ENCODE measurements at places on chromosomes 12 and 14.

- DNase-seq: no peak
These were observed 1.7 kb downstream of the DYNLL1 start for GRCh38 chr12:120497524-120498150.

- no peak for DNase-seq
These were observed 618 bp downstream of the RBP5 start for GRCh38 chr12:7127916-7128626.

- DNase-seq: peak; percentile 12
These were observed 60.6 kb upstream of the TCL1A start for GRCh38 chr14:95774265-95775160.

DNA sequence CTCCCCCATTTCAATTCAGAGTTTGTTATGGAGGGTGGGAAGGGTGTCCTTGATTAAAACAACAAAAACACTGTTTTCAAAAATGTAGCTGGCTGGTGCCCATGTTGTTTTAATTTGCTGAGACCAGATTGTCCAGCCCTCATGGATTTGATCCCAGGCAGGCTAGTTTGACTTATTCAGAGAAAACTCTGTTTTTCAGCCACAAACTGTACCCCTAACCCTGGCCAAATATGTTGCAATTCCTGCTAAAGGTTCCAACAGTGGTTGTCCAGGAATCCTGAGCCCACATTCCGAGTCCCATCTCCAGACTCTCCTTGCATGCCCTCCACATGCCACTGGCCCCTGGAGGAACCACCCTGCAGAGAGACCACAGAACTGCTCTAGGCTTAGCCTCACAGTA lies 36.0 kb downstream of the MAP1LC3B2 start:
- DNase-seq: no peak

GRCh38 chr14:104367866-104368750 lies 211.5 kb upstream of the C14orf180 start:
- DNase-seq: no peak

GRCh38 chr12:132513070-132513398 lies 23.1 kb downstream of the FBRSL1 start:
- DNase-seq: no peak

DNA sequence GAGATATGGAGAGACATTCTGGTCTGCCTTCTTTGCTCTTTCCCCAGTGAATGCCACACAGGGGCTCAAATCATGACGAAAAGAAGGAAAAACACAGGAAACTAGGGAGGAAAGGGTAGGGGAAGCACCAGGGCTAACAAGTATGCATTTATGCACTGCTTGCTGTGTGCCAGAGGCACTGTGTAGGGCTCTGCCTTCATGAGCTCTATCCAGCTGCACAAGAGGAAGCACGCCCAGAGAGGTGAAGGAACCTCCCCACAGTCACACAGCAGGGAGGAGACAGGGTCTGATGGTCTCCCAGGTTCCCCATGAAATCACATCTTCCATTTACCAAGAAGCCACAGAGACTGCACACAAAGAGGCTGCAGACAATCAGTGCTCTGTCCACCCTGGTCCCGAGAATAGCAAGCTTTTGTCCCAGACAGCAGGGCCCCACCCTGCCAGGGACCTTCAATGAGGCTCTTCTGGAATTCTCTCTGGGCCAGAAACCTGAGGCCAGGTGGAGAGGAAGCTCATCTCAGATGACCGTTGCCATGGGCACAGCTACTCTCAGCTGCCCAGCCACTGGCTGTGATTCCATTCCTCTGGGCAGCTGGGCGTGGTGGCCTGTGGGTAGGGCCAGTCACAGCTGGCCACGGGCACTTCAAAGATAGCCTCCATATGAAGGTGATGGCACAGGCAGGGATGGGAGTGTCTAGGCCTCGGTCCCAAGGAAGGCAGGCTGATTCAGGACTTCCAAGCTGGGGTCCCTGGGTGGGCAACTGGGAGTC lies 7.3 kb upstream of the TRPV4 start:
- DNase-seq: no peak

DNA sequence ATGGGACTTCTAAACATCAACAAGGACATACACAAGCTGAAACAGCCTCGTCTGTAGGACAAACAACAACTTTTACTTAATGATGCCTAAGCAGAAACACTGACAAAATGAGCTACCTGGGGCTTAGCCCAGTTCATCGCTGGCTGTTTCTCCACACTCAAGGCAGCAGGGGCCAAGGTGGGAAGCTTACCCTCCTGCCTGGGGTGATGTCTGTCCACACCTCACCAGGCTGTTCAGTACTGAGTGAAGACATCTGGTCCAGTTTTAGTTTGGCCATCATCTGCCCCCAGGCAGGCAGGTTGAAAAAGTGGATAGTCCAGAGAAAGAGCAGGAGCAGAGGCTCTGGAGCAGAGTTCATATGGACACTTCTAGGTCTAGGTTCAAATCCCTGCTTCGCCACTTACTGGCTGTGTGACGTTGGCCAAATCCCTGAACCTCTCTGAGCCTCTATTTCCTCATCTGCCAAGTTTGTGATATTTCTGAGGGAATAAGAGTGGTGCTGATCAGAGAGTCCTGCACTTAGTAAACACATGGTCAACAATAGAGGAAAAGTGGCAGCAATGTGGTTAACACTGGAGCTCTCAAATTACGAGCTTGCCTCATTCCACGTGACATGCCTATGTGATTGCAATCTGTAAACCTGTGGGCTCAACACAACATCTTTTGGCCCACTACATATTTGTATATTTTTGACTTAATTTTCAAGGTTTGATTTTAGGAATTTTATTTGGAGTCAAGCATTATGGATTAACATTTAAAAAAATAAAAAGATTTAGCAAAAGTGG lies 720.1 kb upstream of the TMEM132C start:
- no peak for DNase-seq

GRCh38 chr12:15532364-15532977 lies 210.2 kb downstream of the PTPRO start:
- peak; percentile 38 for DNase-seq

DNA sequence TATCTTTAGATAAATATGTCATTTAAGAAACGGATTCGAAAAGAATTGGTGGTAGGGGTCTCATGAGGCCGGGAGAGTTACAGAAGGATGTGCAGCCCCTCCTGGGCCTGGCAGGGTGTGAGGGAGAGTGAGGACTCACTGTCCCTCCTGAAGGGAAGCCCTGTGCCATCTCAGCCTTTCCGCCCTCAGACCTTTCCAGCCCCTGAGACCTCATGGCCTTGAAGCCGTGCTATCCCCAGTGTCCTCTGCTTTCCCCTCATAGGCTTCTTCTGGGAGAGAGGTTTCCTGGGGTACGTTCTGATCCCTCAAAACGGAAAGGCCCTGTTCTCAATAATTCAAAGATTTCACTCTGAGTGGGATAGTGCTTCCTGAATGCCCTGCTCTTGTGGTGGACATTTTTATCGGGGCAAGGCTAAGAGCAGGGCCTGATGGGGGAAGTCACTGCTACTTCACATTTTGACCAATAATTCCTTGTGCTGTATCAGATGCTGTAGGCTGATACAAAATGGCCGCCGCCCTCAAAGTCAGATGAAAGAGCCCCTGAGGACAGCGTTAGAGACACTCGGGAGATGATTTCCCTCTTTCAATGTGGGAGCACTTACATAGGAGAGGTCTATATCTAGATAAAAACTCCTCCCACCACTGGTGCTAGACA lies 1.3 kb downstream of the CD4 start:
- peak; percentile 27 for DNase-seq

DNA sequence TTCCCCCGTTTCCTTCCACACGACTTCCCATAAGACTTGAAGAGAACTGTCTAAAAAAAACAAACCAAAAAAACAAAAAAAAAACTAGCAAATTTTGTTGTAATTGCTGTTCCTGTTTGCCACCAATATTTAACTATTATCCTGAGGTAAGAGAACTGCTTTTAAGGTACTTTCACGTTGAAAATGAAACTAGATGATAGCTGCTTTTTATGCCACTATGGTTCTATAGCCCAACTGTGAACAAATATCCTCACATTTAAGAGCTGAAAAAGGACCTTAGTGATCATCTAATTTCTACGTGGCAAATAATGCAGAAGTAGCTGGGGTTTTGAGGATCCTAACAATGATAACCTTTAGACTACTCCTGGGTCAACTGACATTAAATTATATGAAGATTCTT lies 98.6 kb downstream of the TAOK3 start:
- DNase-seq: no peak

DNA sequence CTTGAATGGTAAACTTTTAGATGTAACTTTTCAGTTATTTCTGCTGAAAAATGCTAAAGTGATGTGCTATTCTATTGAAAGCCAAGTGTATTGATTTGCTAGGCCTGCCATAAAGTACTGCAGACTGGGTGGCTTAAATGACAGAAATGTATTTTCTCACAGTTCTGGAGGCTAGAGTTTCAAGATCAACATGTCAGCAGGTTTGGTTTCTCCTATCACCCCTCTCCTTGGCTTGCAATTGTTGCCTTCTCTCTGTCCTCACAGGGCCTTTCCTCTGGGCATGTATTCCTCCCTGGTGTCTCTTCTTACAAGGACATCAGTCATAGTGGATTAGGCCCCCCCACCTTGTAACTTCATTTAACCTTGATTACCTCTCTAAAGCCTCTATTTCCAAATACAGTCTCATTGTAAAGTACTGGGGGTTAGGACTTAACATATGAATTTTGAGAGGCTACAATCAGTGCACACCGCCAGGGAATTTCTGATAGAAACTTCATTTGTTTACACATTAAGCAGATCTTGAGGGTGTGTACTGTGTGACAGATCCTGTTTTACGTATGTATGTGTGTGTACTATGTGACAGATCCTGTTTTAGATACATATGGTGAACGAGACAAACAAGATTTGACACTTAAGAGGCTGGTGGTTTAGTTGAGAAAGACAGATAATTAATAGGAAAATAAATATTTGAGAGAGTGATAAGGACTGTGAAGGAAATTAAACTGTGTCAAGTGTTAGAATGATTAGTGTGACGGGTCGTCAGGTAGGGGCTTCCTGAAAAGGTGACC lies 49.5 kb downstream of the ADIPOR2 start:
- no peak for DNase-seq

DNA sequence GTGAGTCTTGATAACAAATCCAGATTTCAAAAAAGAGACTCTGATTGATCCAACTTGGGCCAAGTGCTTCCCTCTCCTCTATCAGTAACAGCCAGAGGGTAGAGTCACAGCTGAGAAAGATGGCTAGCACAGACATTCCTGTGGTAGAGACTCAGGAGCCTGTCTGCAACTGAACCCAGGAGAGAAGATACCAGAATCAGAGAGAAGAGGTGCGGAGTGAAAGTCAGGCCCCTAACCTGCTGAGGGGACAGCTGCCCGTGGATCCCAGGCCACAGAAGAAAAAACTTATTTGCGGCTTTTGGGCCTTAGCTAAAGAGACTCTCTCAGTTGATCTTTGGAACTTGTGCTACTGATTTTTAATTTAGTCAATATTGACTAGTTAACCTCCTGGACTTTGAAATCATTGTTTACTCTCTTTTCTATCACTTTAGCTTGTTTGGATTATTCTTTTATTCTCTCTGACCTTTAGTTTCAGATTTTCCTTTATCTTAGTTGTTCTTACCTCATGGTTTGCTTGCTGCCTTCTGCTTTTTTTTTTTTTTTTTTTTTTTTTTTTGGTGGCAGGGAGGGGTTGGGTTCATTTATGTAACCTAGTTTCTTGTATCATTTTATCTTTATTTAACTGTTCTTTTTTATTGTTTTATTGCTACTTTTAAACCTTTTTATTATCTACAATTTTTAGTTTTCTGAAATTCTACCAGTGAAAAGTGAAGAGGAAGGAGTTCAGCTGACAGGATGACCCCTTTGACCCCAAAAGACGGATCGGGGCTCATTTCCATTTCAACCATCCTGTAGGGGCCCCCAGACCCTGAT lies 154.9 kb upstream of the KRR1 start:
- no peak for DNase-seq

GRCh38 chr14:28426960-28427359 lies 339.6 kb upstream of the FOXG1 start:
- no peak for DNase-seq

GRCh38 chr12:51270067-51270950 lies at the start of gene SMAGP:
SMAGP (minus strand) TSS chr12:51270415; CDS start chr12:51269278, 1,137 bp downstream.
- DNase-seq: peak; percentile 22

- no peak for DNase-seq
These were observed 107.7 kb upstream of the PPM1H start for GRCh38 chr12:63042646-63043045.

- DNase-seq: no peak
These were observed 218.7 kb upstream of the NOS1 start for GRCh38 chr12:117580015-117580717.

- no peak for DNase-seq
These were observed 9.8 kb downstream of the CHGA start for GRCh38 chr14:92932448-92933395.

GRCh38 chr12:65308006-65308405 lies 29.5 kb downstream of the MSRB3 start:
- no peak for DNase-seq

DNA sequence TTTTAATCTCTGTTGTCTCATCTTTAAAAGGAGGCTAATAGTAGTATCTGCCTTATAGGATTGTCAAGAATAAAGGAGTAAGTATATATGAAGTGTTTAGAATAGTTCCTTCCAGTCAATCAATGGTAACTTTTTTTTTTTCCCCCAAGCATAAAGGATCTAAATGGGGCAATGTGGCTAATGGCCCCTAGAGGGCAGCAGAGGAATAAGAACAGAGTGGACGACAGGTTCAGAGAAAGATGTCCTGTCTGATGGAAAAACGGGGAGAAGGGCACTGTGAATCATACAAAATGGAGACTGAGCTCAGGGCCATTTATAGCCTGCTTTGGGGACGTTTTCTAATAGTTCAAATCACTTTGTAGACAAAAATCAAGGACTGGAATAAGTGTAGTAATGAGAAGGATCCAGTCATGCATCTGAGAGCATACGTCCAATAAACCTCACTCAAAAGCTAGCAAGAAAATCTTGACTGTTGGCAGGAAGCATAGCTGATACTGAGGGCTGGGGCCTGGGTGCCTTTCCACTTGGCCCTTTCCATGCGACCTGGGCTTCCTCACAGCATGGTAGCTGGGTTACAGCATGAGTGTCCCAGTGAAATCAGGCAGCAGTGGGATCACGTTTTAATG lies 51.3 kb downstream of the IFNG-AS1 start:
- DNase-seq: peak; percentile 39

DNA sequence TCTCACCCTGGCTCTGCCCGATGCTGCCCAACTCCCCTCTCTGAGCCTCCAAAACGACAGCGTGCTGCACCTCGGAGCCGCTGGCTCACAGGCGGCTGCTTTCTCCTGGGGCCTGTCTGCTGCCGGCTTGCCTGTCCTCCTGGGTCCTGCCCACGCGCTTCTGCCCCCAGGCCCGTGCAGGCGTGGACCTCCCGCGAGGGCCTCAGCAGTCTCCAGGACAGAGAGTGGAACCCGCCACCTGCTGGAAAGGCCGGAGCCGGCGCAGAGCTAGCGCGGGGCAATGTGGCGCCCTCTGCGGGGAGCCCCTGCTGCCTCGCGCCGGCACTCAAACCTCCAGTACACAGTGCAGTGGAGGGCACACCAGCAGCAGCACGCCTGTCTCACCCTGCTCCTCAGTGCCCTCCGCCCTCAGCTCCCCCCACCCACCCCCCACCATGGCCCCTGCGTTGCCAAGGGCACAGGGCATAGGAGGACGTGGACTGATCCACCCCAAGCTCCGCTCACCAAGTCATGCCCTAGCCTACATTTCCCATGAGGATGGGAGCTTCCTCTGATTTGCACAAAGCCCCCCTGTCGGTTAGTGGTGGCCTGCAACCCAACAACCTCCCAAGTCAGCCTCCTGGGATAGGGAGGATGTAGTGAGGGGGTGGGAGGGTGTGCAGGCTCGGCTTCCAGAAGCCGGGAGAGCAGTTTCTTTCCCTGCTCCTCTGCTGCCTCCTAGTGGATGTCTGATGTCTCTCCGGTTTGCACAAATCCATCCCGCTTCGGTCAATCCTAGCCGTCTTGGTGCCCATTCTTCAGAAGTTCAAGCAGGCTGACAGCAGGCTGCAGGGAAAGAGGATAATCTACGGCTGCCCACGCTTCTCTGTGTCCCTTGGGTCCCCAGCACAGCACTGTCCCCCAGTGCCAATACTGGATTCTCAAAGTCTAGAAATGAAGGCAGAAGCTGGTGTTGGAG lies 25.2 kb downstream of the KRT8 start:
- peak; percentile 54 for DNase-seq
